Activated CD4-positive, alpha-beta T cell treated with anti-CD3 and anti-CD28 coated beads, Interleukin-2, amount 10 ng/mL, durations not matched to agents 24 days and 14 days (primary cell): ENCODE measurements at places on chromosomes 2 and 18. TPM values are rescaled to one million over a fixed set of nuclear protein-coding genes. Genes with fewer than 3 reads are reported as not detected.

- no peak for DNase-seq
- H3K27me3 ChIP-seq: no peaks in the 10 kb centered on the region
- H3K4me1 ChIP-seq: peaks cover 29% of the 10 kb centered on the region
- peak overlapping the region; percentile 3 for H3K4me3 ChIP-seq
These were observed 395.6 kb downstream of the ARHGAP15 start for GRCh38 chr2:143524559-143525401.

GRCh38 chr2:20452551-20452950, 5.7 kb downstream of the RHOB start:
- no peak for DNase-seq
- H3K27ac ChIP-seq: no peak overlapping the region
- H3K4me3 ChIP-seq: no peak overlapping the region
- no peaks in the 10 kb centered on the region for H3K36me3 ChIP-seq

CROCC2 gene
- total RNA-seq: not detected in 2 replicates

GRCh38 chr2:230785346-230785745, 72.7 kb downstream of the CAB39 start:
- peaks cover 92% of the 10 kb centered on the region for H3K36me3 ChIP-seq
- no peak overlapping the region for H3K4me3 ChIP-seq
- H3K27ac ChIP-seq: peak overlapping the region; percentile 45
- peaks cover 52% of the 10 kb centered on the region for H3K4me1 ChIP-seq
- no peaks in the 10 kb centered on the region for H3K27me3 ChIP-seq

GRCh38 chr2:20148923-20149702, 75.8 kb downstream of the SDC1 start:
- H3K27me3 ChIP-seq: peaks cover 21% of the 10 kb centered on the region
- no peak overlapping the region for H3K4me3 ChIP-seq
- no peaks in the 10 kb centered on the region for H3K36me3 ChIP-seq
- no peak for DNase-seq
- H3K27ac ChIP-seq: no peak overlapping the region

DNA sequence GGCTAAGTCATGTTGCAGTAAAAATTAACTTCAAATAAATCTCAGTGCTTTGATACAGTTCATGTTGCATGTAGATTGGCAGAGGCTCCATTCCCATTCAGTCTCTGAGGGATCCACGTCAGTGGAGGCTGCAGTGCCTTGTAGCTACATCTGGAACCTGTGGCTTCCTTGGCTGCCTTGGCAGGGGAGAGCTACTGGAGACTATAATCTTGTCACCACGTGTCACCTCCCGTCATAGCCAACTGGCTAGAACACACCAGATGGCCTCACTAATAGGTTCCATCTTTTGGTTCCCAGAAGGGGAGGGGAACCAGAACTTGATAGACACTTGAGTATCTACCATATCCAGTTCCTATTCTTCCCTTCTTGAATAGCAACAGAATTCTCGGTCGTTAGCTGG, 28.4 kb downstream of the E2F6 start:
- H3K27me3 ChIP-seq: no peaks in the 10 kb centered on the region
- H3K27ac ChIP-seq: no peak overlapping the region
- H3K4me1 ChIP-seq: no peaks in the 10 kb centered on the region
- DNase-seq: no peak
- peaks cover 21% of the 10 kb centered on the region for H3K36me3 ChIP-seq
- H3K4me3 ChIP-seq: no peak overlapping the region

DNA sequence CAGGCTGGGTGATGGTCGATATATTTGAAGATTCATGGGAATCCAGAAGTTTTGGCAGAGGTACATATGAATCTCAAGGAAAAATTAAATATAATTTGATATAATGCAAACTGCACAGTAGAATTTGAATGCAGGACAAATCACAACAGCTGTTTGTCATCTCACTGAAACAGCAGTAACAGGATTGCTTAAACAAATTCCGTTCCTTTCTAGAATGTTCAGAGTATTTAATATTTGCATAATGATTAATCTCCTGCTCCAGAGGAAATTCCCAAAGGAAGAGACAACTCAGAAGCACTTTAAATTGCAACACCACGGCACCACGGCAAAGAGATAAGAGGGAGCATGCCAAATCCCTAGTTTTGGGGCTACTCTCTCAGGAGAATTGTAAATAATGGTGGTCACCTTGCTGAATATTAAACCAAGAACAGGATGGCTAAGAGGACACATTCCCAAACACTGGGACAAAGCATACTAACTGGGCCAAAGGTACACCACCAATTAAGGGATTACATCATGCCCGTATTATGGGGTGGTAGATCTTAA, 67.8 kb upstream of the MAP4K3 start:
- no peak for DNase-seq
- H3K4me1 ChIP-seq: no peaks in the 10 kb centered on the region
- no peaks in the 10 kb centered on the region for H3K36me3 ChIP-seq
- no peak overlapping the region for H3K27ac ChIP-seq
- peaks cover 28% of the 10 kb centered on the region for H3K27me3 ChIP-seq

DNA sequence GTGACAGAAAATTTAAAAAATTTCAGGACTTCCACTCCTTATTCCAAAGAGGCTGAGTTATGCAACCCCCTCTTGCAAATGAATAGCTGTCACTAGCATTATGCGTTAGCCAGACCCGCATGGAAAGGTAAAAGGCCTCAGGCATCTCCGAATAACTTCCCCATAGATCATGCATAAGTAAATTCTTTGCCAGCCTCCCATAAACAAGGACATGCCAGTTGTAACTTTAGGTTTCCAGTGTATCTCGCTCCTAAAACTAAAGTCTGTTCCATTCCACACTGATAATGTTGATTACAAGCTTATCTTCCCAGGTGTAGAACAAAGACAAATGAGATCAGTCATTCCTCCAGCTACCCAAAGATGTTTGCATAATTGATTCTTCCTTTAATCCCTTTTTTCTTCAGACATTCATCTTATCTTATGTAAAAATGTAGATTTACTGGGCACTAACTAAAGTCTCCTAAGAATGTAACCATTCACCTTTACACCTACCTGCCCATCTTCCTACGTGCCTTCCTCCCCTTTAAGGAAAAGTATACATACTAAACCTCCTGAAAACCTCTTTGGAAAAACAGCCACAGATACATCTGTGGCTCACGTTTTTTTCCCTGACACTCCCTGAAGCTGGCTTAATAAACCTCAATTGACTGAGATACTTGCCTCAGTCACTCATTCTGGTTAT, 13.6 kb upstream of the NFU1 start:
- no peak for DNase-seq
- peaks cover 7% of the 10 kb centered on the region for H3K27me3 ChIP-seq
- H3K4me1 ChIP-seq: peaks cover 14% of the 10 kb centered on the region
- no peak overlapping the region for H3K27ac ChIP-seq
- H3K4me3 ChIP-seq: no peak overlapping the region

DNA sequence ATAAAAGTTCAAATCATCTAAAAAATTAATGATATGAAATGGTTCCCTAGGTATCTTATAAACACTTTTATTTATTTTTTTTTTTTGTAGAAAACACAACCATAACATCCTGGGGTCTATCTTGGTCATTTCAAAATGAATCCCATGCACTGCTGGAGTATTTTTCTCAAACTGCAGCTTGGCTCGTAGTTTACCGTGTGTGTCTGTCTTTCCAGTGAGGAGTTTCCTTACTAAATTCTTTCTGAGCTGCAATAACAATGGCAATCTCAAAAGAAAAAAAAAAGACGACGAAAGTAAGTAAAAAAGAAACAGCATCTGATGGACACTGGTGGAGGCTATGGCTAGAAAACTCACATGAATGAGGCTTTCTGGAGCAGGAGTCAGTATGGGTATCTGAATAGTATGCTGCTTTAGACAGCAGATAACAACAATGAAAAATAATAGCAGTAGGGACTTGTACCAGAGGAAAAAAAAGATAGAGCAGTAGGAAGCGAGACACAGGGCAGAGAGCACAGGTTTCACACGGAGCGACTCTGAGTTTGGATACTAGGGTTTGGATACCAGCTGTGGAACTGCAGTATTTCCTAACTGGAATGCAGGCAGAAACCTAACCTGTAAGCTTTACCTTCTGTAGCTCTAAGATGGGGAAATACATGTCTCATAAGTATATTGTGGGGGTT, 43.5 kb downstream of the CALCRL start:
- no peak for DNase-seq
- no peaks in the 10 kb centered on the region for H3K27me3 ChIP-seq
- H3K36me3 ChIP-seq: no peaks in the 10 kb centered on the region
- H3K4me1 ChIP-seq: no peaks in the 10 kb centered on the region

- H3K36me3 ChIP-seq: no peaks in the 10 kb centered on the region
- no peak overlapping the region for H3K4me3 ChIP-seq
- H3K27me3 ChIP-seq: peaks cover 13% of the 10 kb centered on the region
- no peaks in the 10 kb centered on the region for H3K4me1 ChIP-seq
- H3K27ac ChIP-seq: no peak overlapping the region
These were observed 153.6 kb downstream of the GBX2 start for GRCh38 chr2:236014408-236015131.

GRCh38 chr2:178819992-178820391, 12.8 kb upstream of the TTN start:
- H3K27me3 ChIP-seq: no peaks in the 10 kb centered on the region
- H3K27ac ChIP-seq: peak overlapping the region; percentile 68
- peak overlapping the region; percentile 70 for H3K4me3 ChIP-seq
- peaks cover 9% of the 10 kb centered on the region for H3K4me1 ChIP-seq

DNA sequence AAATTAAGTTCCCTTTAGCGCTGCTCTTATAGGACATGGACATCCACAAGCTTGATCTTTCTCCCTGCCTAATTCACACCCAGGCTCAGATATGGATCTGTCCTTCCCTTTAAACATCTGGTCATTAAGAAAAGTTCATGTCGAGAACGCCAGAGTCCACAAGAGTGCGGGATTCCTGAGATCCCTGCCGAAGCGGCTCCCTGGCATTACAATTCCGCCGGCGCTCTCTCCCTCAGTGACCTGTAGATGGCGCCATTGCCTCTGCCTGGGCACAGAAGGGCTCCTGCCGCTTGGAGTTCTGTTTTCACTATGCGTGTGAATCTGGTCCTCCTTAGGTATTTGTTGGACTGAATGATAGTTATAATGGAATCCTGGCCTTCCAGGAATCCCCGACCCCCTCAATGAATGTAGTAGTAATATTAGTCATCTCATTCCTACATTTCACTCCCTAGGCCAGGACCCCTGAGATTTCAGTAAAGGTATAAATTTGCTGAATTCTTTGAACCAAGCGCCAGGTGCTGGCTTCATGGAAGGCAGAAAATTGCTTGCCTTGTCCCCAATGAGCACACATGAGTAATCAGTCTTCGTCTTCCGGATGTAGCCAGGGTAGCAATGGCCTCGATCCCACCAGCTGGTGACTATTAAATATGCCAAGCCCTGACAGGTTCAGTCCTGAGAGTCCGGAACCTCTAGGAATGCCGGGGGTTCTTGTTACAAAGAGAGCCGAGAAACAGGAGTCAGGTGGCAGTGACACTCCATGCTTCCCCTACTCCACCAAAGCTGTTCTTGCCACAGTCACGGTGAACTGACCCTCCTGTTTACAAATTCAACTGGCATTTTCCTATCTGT, 26.4 kb upstream of the CD207 start:
- H3K27me3 ChIP-seq: peaks cover 57% of the 10 kb centered on the region
- H3K27ac ChIP-seq: no peak overlapping the region
- H3K36me3 ChIP-seq: no peaks in the 10 kb centered on the region
- H3K4me1 ChIP-seq: peaks cover 9% of the 10 kb centered on the region
- peak; percentile 92 for DNase-seq

RGPD3 gene
- total RNA-seq: 0.21 TPM in 2 replicates

GRCh38 chr2:189407281-189408209, 33.7 kb upstream of the WDR75 start:
- peak overlapping the region; percentile 19 for H3K4me3 ChIP-seq
- no peak overlapping the region for H3K27ac ChIP-seq
- DNase-seq: no peak

- no peak overlapping the region for H3K27ac ChIP-seq
- no peaks in the 10 kb centered on the region for H3K36me3 ChIP-seq
- peaks cover 11% of the 10 kb centered on the region for H3K4me1 ChIP-seq
- DNase-seq: no peak
These were observed 142.6 kb downstream of the RTP5 start for GRCh38 chr2:242011991-242012764.
